Inflammatory macrophage treated with lipopolysaccharide for 1 hour (primary cell): ENCODE measurements at places on chromosomes 3 and 15.

GRCh38 chr15:77144492-77145070 lies 73.7 kb upstream of the TSPAN3 start:
- DNase-seq = no peak

DNA sequence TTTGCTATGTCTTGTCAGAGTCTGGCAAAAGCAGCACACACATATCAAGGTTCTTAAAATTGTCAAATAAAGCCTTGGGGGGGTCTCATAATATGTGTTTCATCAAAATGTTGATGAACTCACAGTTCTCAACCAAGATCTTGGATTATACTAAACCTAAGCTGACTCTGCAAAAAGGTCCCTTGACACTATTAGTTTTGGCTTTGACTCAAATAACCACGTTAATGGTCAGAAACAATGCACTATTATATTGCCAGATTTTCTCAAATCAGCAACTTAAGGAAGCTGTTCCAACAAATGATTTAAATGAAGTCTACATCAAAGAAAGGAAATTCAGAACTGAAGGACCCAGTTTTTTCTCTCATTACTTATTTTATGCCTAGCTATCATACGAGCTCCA lies 1063.9 kb downstream of the ROBO1 start:
- DNase-seq = no peak

DNA sequence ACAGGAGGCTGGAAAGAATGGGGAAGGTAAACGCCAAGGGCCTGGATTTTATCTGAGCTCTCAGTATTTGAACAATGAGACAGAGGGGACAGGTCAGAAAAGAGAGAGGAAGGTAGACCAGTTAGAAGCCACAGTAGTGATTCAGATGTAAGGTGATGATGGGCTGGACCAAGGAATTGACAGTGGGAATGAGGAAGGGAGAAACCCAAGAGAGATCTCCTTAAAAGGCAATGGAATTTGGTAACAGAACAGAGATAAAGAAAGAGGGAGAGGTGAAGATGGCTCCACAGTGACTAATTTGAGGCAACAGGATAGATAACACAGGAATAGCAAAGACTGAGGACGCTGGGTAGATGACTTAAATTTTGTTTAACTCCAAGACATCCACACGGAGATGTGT lies 11.4 kb upstream of the HEG1 start:
- no peak for DNase-seq

DNA sequence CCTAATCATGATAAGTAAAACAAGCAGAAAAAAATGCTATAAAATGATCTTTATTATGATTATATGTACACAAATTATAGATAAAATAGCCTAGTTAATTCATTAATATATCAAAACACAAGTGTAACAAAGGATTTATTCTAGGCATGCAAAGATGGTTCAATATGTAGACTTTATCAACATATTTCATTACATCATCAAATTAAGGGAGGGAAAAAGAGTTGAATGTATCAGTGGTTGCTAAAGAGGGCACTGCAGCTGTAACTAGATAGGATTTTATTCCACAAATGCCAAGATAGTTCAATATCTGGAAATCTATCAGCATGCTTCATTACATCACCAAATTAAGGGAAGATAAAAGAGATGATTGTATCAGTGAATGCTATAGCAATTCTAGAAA lies 248.3 kb downstream of the LPP start:
- DNase-seq = no peak

- DNase-seq = peak; percentile 16
These were observed 533.1 kb downstream of the TBL1XR1 start for GRCh38 chr3:176663837-176664831.

GRCh38 chr15:42384597-42384996 lies 25.3 kb downstream of the CAPN3 start:
- no peak for DNase-seq

DNA sequence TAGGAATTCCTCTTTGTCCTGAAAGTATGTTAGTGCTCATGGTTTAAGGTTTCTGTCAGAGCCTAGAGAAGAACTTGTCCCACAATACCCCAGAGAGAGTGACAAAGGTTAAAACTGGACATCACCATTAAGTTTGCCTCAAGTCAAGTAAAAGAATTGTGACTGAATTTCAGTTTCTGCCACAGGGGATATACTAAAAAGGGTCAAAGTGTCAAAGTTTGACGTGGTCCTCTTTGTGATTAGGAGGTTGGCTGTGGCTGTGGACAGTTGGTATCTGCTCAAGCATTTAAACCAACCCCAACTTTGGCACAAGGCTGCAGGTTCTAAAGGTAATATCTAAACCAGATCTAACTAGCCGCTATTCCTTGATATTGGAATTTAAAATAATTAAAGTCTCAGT lies 26.1 kb downstream of the FMN1 start:
- DNase-seq = no peak

DNA sequence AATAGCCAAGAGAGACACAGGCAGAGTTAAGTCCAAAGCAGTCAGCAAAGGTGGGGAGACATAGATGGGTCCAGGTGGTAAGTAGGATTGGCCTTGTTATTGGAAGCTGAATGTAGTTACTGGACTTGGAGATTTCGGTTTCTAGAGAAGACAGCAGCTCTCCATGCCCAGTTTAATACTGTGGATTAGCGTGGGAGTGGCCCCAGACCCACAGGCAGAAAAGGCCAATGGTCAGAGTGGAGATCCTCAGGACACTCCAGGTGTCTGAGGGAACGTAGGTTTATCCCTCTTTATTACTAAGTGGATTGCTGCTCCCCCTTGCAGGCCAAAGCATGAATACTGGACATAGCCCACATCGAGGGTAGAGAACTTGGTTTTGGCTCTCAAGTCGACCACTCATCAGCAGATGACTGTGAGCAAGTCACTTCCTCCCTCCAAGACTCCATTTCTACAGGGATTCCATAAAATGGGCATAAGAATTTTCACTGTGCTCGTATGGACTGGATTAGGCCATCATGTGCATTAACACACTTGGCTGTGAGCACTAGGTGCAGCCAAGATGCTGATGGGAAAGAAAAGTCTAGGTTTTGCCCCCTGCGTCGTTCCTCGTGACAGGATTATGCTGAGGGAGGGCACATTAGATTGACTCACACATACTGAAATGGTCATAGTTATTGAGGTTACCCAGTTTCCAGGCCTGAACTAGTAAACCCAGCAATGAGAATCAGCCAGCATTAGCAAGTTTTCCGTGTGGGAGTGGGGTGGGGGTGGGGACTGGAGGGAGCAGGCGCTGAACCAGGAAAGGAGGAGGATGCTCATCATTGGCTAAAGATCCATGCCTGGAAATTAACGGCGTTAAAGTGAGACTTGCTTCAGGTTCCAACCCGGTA lies 225.2 kb upstream of the TPRG1 start:
- peak; percentile 78 for DNase-seq

GRCh38 chr3:143276592-143276991 lies 157.0 kb downstream of the CHST2 start:
- no peak for DNase-seq

DNA sequence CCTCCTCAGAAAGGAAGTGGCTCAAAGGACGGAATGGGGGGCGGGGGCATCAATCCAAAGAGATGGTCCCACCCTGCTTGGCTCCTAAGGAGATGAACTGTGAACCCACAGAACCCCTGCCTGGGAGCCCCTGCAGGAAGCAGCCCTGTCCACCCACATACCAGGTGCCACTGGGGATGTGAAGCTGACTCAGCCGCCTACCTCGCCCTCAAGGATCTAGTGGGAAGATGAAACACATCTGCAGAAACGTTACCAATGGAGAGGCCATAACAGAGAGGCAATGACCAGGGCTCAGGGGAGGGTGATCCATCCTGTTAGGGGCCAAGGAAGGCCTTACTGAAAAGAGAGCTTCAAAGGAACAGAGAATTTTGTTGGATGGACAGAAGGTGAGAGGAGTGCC lies 35.1 kb downstream of the EAF1 start:
- DNase-seq = no peak

DNA sequence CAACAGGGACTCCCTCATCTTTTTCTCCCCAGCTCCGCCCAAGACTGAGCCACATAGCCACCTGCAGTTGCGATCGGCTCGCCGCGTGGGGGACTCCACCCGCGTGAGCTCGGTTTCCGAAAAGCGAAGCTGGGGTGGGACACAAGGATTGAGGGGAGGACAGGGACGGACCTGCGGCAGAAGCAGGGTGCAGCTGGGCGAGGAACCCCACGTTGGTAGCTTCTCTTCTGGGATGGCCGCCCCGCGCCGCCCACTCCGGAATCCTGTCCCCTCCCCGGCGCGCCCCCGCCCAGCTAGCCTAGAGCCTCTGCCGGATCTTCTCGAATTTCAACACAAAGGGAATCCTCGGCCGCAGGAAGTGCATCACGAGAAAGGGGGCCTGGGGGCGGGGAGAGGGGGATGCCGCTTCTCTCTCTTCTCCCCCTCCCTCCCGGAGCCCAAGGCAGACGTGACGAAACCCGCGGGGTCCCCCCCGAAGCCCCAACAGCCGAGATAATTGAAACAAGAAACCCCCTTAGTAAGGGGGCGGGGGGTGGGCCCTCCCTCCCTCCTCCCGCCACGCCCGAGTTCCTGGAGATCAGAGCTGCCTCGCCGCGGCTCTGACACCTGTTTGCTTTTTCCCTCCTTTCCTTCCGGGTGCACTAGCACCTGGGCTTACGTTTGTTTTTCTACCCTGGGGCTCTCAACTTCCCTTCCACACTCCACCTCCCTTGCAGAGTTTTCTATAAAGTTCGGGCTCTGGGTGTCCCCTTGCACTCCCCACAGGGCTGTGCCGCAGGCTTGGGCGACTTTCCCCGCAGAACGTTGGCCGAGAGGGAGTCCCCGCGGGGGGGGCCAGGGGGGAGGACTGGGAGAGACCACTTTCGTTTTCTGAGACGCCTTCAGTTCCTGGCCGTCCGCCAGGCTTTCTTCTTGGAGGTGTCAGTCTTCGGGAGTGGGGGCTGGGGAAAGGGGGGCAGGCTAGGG lies 1.3 kb upstream of the KCNH8 start:
- peak; percentile 85 for DNase-seq
